HS-27A (cell line): ENCODE measurements at places on chromosomes 6 and 20.

DNA sequence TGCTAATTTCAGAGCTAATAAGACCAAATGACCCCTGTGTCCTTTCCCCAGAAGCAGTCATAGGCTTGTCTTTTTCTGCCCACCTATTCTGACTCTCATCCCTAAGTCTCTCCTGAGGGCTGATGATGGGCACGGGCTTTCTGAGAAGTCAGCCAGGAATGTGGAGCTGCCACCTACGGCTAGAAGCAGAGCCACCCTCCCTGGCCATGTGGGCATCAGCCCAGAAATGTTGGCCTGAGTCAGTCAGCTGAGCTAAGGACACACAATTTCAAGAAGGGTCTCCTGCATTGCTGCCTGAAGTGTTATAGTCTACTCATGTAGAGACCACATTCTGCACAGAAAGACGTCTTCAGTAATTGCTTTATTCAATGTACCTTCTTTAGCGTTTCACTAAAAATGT is 17.1 kb downstream of the MYLIP start:
- no peak for DNase-seq

GRCh38 chr20:2919518-2920245 is 46.4 kb downstream of the PTPRA start:
- no peak for DNase-seq

DNA sequence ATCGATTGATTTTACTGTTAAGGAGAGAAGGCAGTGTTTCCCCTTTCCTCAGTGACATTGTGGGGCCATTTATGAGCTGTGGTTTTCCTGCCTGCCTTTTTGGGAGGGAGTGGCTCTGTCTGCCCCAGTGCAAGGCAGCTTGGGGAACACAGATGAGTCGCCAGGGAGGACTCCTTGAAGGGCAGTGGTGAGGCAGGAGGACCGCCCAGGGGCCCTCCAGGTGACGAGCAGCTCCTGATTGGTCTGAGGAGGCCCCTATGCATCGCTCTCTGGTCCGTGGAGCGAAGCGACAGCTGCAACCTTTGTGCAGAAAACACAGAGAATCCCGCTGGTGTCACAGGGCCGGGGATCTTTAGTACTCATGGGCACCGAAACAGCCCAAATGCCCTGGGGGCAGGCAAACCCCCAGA is 100.3 kb downstream of the TMEM242 start:
- no peak for DNase-seq

GRCh38 chr6:28896505-28897368 is 27.0 kb downstream of the TRIM27 start:
- DNase-seq = peak; percentile 42

GRCh38 chr6:75478929-75479328 is 14.7 kb downstream of the FILIP1 start:
- DNase-seq = no peak

DNA sequence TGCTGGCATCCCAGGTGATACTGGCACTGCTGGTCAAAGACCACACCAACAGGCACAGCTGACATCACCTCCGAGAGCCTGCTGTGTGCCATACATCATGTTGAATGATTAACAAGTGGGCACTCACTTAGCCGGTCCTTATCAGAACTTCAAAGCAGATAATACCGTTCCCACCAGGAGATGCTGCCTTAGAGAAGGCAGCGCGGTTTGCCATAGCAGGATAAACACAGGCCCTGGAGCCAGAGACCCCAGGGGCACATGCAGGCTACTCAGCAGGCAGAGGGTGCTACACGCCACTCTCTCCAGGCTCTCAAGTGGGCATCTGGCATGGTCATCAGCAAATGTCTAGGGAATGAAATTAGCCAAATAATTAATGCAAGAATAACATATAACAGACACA is 86.5 kb upstream of the CST7 start:
- DNase-seq = no peak

DNA sequence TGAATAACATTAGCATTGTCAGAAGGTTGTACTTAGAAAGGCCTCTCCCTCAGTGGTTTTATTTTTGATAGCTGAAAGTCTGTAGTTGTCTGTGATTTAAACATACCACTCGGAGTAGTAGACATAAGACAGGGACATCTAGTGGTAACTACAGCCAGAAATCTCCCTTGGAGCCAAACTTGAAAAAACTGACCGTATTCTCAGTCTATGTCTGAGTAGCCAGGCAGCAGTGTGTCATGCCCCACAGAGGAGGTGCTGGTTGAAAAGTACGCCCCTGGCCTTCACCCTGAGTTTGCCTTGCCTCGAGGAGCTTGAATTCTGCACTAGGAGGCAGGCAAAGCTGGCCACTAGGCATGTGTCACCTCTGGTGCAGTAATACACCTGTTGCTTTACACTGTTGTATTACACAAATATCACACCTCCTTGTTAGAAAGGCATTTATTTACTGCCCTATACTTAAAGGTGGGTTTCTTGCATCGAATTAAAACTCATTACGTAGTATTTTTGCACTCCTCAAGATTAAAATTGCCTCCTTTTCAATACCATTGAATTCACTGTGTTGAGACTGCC is 20.8 kb downstream of the ZBTB2 start:
- no peak for DNase-seq

GRCh38 chr6:52617087-52617486 is 40.2 kb upstream of the TRAM2 start:
- no peak for DNase-seq

- DNase-seq = no peak
These were observed 35.4 kb upstream of the ANGPT4 start for GRCh38 chr20:951384-952169.

DNA sequence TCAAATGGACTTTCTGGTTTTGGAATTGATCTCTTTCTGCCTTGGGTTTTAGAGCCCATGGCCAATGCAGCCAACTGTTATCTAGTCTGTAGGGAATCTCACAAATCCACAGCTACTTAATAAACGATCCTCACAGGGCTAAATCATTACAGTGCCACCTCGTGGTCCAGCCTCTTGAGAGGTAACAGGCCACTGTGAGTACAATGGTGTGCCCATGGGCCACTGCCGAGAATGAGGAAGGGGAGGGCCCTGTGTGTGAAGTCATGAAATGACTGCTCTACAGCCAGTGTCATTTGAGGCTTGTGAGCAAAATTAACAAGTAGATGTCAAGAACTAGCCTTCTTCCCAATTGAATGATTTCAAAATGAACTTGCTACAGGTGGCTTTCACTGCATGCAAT is 54.3 kb upstream of the GMPR start:
- no peak for DNase-seq

DNA sequence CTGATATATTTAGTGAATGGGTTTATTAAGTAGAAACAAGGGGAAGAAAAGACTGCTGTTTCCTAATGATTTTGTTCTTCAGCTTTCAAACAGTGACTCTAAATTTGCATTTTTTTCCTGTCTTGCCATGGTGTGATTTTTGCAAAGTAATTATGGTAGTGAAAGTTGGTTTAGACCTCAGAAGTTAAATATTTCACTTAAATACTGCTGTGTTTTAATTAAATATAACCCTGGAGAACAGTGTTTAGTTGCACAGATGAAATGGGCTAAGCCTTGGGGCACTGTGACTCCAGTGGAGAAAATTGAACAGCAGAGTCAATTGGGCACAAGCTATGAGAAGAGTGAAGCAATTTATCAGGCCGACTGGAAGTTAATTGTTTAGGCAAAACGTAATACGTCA is 111.1 kb upstream of the MCHR2 start:
- no peak for DNase-seq

DNA sequence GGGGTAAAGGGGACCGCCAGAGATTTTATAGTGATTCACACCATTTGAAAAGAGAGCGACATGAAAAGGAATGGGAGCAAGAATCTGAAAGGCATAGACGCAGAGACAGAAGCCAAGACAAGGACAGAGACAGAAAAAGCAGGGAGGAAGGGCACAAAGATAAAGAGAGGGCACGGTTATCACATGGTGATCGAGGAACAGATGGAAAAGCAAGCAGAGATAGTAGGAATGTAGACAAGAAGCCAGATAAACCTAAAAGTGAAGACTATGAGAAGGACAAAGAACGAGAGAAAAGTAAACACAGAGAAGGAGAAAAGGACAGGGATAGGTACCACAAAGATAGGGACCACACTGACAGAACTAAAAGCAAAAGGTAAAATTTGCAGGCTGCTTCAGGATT is 77.7 kb downstream of the PHF3 start:
- DNase-seq = no peak

DNA sequence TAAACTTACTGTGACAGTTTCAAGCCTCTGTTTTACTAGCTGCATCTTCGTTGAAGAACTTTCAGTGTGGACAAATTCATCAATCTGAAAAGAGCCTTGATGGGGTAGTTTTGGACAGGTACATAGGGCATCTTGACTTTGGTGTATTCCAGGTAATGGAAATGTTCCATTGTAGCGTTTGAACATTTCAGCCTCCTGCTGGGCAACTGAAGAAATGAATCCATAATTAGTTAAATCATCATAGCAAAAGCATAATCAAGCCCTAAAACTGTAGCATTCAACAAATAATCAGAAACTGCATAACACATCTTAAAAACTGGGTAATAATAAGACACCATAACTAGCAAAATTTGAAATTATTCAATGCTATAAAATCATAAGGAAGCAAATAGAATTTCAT is 86.2 kb downstream of the AHI1 start:
- DNase-seq = no peak

GRCh38 chr20:34299556-34300255 is 3.4 kb downstream of the AHCY start:
- no peak for DNase-seq

- DNase-seq = no peak
These were observed 45.6 kb downstream of the TOX2 start for GRCh38 chr20:43960231-43960630.

- no peak for DNase-seq
These were observed 27.5 kb upstream of the JARID2 start for GRCh38 chr6:15218401-15218800.

DNA sequence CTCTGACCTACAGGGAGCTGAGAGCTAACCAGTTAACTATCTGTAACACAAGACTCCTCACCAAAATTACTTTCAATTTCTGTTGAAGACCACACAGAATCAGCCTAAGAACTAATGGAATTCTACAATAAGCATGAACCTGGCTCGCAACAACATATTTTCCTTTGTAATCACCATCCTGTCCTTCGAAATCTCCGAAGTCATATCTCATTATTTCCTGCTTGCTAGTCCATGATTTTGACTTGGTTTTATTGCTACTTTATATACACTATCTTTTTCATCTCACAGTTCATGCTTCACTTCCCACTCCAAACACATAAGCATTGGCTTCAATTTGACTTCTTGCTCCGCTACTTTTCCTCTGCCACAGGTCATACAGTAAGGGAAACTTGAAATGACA is 405.8 kb upstream of the FKBP1C start:
- DNase-seq = no peak

- no peak for DNase-seq
These were observed 77.6 kb upstream of the GGTLC1 start for GRCh38 chr20:24066076-24066700.

DNA sequence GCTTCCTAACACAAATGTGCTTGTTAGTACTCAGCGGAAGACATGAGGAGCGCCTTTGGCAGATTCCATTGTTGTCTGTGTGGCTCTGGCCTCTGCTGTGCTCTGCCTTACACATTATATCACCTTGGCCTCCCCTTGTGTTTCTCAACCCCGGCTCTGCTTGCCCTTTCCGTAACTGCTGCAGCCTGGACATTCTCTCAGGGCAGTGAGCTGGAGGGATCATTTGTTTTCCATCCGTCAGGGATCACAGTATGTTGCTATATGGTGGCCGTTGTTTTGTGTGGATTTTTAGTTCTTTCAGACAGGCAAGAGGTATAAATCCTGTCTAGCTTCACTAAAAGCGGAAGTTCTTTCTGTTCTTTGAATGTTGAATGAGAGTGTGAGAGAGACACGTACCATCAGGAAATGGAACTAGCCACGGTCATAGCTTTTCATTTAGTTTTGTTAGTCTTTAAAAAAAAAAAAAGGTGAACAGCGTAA is 175.1 kb downstream of the JARID2 start:
- DNase-seq = no peak

- no peak for DNase-seq
These were observed 86.1 kb upstream of the CD83 start for GRCh38 chr6:14031516-14031915.

GRCh38 chr20:60485012-60485760 is 527.0 kb downstream of the CDH26 start:
- DNase-seq = no peak
